ENCODE measurements at places on chromosomes 2 and 18.
A peak's percentile ranks its signal among the peaks of the same experiment; 100 is the strongest.

GRCh38 chr2:199607914-199608313, 150.2 kb upstream of the SATB2 start:
- DNase-seq: no peak

- no peak for DNase-seq
Observed at GRCh38 chr18:69981948-69982347, 34.3 kb upstream of the CD226 start.

GRCh38 chr2:105328281-105329196, 996 bp downstream of the TGFBRAP1 start:
- DNase-seq: peak; percentile 35

DNA sequence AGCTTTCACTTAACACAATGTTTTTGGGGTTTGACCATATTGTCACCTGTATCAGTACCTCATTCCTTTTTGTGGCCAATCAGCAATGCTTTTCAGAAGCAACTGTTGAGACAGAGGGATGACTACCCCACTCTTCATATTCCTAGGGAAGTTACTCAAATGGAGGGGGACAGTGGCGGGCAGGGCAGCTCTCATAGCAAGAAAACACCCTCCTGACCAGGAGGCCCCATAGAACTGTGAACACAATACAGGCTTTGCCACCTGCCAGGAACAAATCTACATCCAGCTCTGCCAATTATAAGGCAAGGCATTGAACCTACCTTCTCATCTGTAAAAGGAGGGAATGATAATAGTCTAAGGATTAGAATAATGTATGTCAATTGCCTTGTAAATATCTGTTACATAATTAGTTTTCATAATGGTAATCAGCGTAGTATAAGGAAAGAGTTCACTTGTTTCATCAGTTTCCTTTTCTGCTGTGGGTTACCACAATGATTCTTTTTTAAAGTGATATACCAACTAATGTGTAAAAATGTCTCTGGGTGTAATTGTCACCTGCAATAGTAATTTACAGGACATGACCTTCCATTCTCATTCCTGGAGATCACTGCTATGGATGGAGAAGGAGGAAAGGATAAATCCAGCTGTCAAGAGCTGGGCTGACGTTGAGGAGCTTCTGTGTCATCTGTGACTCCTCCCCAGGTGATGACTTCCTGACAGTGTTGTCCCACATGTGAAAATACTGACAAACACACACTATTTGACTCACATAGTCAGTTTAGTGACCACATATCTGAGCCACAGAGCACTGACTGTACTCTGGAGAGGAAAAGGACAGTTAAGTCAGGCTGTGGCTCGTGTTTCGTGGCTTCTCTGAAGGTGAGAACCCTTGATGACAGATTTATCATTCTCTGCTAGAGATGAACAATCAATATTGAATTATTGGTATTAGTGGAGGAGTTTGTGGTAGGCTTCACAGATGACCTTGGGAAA, 13.5 kb downstream of the ALPK2 start:
- peak; percentile 81 for DNase-seq

- no peak for DNase-seq
Observed at GRCh38 chr18:47425365-47425764, 173.9 kb upstream of the SKOR2 start.

- no peak for DNase-seq
Observed at GRCh38 chr2:172225786-172226185, 123.1 kb upstream of the DLX2 start.

GRCh38 chr2:61759005-61759404, 94.9 kb downstream of the FAM161A start:
- no peak for DNase-seq

DNA sequence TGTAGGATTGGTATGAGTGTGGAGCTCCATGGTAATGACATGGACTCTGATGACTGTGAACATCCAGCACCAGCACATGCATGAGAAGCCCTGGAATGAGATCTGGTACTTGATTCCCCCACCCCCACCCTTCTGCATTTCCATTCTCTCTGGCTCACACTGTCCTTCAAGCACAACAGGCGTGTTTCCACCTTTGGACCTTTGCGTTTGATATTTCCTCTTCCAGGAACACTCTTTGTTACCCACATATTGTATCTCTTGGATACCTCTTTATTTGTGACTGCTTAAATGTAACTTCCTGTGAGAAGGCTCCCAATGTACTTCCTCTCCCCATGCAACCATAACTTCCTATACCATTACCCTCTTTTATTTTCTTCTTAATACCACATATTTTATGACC, 263.8 kb downstream of the HNMT start:
- no peak for DNase-seq

DNA sequence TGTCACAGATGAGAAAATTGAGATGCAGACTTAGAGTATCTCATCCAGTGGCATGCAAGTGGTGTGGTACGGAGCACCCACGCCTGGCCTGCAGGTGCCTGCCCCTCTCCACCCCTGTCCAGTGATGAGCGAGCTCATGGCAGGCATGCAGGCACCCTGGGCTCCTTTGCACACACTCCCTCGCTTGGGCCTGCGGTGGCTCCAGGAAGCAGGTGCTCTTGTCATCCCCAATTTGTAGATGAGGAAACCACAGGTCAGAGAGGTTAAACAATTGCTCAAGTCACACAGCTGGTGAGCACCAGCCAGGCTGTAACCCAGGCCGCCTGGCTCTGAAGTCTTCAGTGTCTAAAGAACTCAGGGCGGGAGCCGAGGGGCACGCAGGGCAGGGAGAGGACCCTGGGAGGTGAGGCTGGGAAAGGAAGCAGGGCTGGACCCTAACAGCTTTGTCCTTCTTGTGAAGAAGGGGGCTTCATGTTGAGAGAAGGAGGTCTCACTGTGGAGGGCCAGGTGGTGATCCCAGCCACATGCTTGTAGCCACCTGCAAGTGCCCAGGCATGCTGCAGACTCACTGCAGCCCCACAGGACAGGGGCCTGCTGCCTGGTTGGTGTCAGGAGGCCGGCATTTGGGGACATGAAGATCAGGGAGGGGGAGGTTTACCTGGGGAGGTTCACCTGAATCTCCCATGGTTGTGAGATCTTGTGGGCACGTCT, 166.2 kb downstream of the SH3RF3 start:
- DNase-seq: no peak

DNA sequence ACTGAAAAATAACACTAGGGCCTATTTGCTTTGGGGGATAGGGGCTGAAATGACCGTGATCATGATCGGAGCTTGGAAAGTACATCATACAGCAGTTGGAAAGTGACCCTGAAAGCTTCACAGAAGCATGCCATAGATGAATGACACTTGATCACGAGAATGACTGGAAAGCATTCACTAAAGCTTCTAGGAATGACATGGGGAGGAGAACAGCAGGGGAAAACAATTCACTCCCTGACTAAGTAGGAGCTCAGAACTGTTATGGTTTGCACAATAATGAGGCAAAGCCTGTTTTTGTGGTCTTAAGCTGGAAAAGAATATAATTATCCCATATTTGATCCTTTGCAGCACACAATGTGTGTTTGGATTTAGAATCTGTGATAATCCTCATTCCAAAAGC, 237.5 kb downstream of the NOL4 start:
- no peak for DNase-seq

- peak; percentile 87 for DNase-seq
Observed at GRCh38 chr2:38653715-38654527, 12.0 kb upstream of the GALM start.

- DNase-seq: no peak
Observed at GRCh38 chr2:218091746-218092145, 22.7 kb downstream of the RUFY4 start.

Data from stimulated activated CD4-positive, alpha-beta T cell treated with anti-CD3 and anti-CD28 coated beads, Interleukin-15, amount 100 ng/mL, for 24 hours (primary cell).